ENCODE measurements at places on chromosomes 4 and X.

GRCh38 chrX:41245641-41246040 lies 88.3 kb upstream of the DDX3X start:
- DNase-seq: no peak

- DNase-seq: no peak
Measured at GRCh38 chrX:12947545-12948235, 27.2 kb upstream of the TMSB4X start.

- DNase-seq: no peak
Measured at GRCh38 chr4:80239480-80240150, 26.8 kb upstream of the FGF5 start.

- DNase-seq: no peak
Measured at GRCh38 chr4:48780865-48781214, 761 bp upstream of the FRYL start.

GRCh38 chr4:79232540-79232939 lies 93.3 kb downstream of the NAA11 start:
- DNase-seq: no peak

DNA sequence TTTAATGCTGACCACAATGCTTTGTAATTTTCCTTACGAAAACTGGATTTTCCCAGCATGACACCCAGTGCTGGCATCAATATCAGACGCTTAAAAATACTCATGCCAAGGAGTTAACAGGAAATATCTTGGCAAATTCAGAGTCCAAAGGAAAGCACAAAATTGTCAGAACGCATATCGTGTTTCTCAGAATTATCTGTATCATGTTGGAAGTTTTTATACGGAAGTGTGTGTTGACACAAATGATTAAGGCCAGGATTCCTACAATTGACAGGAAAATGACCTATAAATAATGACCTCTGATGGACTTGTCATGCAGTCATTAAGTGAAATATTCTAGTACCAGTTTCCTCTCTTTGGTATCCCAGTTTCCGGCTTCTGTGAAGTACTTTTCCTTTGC lies 132.1 kb upstream of the TLL1 start:
- no peak for DNase-seq

GRCh38 chr4:24395937-24396336 lies 188.4 kb downstream of the DHX15 start:
- no peak for DNase-seq

GRCh38 chr4:54333657-54334056 lies 104.6 kb downstream of the PDGFRA start:
- DNase-seq: peak; percentile 61

DNA sequence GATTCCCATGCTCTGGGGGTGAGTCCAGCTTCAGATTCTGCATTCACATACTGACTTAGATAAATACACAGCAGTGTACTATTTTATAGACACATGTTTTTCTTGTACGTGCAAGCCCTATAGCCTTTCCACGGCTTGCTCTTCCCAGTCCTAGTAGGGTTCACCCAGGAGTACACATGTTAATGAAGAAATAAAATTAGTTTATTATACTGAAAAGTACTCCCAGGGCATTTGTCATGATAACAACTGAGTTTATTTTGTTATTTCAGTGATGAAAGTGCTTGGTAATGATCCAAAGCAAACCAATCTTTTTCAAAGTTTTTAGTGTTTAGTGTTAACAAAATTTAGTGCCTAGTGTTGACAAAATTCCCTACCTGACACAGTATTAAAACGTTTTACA lies 21.3 kb downstream of the MAPK10 start:
- DNase-seq: no peak

GRCh38 chr4:154416190-154416547 lies 75.4 kb downstream of the DCHS2 start:
- DNase-seq: no peak

DNA sequence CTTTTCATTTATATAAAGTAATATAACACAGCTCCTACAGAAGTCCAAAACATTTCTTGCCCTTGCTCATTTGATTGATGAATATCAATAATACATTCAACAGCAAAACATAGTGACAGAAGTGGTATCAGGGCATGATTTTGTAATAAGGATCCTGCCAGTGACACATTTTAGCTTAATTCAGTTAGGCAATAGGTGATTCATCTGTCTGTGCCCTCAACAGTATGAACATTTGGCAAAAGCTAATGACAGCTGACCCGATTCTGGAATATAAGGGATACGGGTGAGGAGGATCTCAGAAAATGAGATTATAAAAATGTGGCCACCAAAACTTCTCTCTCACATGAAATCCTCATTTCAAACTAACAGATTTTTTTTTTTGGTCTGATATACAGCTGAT lies 294.0 kb downstream of the CAMK2D start:
- no peak for DNase-seq

- DNase-seq: no peak
Measured at GRCh38 chr4:37568489-37568888, 117.7 kb downstream of the RELL1 start.
